SK-N-SH treated with all-trans-retinoic acid at 6 μM for 48 hours (cell line): ENCODE measurements at places on chromosomes 7 and 10.

DNA sequence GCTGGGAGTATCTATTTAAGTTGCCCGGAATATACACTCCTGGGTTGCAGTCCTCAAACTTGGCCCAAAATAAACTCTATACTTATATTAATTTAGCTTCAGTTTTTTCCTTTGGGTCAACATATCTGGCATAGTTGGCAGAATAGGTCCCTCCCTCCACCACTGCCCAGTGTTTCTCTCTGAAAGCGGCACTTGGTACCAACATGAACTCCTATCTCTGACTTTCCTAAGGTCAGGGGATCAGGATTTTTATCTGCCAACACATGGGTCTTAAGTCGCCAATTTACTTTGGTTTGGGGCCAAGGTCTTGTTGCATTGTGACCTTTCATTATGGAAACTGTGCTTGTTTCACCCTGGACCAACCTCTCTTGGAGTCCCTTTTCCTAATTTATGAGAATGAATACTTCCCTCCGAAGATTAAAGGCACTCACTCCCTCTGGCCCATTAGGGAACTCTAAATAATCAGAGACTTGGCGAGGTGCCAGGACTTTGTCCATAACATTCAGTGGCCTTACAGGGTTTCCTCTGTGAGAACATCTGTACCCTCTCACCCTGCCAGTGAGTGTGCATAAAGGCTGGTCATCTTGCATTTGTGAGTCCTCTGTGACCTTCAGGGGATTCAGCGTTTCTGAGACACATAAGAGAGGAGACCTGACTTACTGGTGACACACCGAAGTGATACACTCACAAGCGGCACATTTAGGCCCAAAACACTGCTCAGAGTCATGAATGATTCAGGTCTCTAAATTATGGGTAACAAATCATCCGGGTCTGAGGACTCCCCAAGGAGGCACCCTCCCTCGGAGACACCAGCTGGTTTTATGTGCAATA, 19.7 kb upstream of the FKBP9 start:
- ATAC-seq = no peak

- ATAC-seq = no peak
These were observed 905.3 kb downstream of the KCNMA1 start for GRCh38 chr10:76732306-76732705.

- no peak for ATAC-seq
These were observed 416.5 kb downstream of the MAGI2 start for GRCh38 chr7:79037001-79037400.

DNA sequence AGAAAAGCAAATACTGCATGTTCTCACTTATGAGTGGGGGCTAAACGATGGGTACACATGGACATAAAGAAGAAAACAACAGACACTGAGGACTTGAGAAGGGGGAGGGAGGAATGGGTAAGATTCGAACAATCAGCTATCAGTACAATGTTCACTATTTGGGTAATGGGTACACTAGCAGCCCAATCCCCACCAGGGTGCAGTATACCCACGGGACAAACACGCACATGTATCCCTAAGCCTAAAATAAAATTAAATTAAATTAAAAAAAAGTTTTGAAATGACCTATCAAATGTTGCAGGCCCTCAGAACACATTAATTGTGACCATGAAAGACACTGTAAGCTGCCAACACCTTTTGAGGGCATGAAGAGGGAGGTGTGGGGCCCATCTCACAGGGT, 316.0 kb downstream of the WDR37 start:
- no peak for ATAC-seq

GRCh38 chr7:27213433-27214238, 13.7 kb upstream of the HOXA13 start:
- no peak for ATAC-seq

GRCh38 chr10:71268247-71268691, 50.8 kb upstream of the SLC29A3 start:
- peak; percentile 38 for ATAC-seq

DNA sequence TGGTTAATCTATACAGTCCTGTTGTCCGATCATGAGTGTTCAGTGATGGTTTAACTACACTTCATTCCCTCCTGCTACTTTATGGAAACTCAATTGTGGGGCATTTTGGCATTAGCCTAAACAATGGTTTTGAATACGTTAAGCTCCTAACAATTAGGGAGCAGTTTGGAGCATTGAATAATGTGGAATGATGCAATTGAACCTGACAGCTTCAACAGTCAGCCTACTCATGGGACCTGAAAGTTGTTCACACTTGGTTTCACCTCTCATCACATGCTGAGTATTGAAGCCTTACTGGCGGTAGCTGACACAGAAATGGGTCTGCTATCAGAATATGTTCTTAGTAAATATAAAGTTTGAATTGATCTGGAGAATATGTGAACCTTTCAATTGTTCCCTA, 186.1 kb downstream of the MLLT10 start:
- no peak for ATAC-seq

DNA sequence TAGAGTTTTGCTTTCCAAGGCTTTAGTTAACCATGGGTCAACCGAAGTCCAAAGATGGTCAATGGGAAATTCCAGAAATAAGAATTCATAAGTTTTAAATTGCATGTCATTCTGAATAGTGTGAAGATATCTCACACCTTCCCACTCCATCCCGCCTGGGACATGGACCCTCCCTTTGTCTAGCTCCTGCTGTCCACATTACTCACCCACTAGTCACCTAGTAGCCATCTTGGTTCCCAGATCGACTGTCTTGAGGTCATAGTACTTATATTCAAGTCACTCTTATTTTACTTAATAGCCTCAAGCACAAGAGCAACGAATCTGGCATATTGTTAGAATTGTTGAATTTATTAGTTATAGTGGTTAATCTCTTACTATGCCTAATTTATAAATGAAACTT, 366.6 kb downstream of the PRPF18 start:
- no peak for ATAC-seq

- no peak for ATAC-seq
These were observed 109.4 kb downstream of the TMEM26 start for GRCh38 chr10:61343796-61344195.
